Thoracic aorta (tissue), 2 donors: ENCODE measurements at places on chromosomes 4 and X.

DNA sequence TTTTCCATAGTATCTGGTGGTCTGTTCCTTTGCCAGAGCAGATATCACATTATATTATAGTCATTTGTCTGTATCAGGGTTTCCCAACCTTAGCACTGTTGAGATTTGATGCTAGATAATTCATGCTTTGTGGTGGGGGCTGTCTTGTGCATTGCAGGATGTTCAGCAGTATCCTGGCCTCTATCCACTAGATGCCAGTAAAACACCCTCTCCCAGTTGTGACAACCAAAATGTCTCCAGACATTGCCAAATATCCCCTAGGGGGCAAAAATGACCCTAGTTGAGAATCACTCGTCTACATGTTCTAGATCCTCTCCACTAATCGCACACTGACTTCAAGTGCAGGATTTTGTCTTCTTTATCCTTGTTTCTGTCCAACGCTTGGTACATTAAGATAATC lies 160.8 kb downstream of the FANCB start:
- no peak for DNase-seq

DNA sequence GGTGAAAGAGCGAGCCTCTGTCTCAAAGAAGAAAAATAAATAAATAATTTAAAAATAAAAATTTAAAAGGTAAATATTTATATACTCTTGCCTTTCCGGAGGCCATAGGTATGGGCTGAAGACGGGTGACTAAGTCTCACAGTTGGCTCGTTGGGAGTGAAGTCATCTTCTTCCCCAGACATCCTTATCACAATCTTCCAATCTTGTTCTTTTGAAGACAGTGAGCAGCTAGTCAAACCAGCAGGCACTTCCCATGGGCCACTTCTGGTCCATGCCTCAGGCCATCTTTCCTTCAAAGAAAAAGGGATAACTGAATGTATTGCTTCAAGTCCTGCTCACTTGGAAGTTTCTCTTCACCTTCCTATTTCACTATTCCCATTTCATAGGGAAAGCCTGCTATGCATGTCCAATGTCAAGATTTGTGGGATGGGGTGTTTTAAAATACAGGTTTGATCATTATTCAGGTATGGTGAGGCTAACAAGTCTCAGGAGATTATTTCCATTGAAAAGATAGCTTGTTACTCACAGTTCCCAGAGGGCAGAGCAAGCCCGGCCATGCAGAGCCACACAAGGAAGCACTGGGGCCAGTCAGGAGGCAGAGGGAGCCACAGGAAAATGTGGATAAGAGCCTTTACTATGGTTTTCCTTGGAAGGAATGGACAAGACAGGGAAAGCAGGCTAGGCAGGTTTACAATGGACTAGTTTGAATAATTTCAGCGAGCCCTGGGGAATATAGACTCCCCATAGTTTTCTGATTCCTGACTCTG lies 33.3 kb upstream of the VCX2 start:
- DNase-seq = no peak

GRCh38 chrX:114924423-114924822 lies 93.0 kb downstream of the IL13RA2 start:
- DNase-seq = no peak

DNA sequence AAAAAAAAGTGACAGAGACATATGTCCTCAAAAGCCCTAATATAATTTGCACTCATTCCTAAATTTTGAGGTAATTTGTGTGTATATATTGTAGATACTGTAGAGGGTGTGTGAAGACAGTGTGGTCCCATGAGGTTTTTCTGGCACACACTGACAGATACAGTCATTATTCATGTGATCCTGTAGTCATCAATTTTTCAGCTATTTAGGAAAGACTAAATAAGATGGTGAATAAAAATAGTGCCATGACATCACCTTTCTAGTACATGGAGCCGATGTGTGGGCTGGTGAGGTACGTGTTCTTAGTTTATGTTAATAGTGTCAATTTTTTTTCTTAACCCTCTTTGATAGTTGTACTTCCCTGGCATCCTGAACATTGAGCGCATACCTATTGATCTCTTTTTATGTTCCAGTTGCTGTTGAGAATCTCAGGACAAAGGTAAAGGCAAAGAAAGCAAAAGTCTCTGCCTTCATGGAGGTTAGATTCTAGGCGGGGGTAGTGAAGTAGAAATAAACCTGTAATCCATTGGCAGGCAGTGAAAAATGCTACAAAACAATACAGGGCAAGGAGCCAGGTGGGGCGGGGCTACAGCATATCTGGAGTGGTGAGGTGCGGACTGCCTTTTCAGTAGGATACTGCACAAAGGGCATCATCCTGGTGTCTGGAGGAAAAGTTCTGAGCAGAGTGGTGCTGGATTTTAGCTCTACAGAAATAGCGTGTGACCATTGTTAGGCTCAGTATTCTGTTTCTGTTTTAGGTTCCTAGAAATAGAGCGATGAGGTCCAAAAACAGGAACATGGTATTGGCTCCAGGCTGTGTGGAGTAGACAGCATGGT lies 93.8 kb downstream of the ARHGAP10 start:
- no peak for DNase-seq

DNA sequence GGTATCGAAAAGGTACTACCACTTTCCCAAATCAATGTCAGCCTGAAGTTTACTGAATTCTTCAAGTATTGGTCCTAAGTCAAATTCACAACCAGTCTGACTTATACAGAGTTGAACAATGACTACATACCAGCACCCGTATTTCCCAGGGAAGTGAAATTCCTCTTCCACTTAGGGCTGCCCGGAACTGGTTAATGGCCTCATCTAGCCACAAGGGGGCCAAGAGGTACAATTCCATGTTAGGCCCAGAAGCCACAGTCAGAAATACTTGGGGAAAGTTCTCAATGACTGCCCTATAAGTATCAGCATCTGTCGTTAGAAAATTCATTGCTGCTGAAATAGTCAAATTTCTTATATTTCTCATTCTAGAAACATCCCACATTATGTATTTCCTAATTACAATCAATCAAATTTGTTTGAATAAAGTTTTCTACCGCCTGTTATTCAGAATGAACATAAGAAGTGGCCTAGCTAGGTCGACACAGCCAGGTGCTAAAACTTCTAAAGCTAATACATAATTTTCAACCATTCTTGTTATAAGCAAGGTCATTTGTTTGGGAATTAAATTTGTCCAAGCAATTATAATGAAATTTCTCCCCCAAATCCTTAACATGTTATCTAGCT lies 5.6 kb upstream of the PCDH7 start:
- DNase-seq = no peak

- no peak for DNase-seq
Measured at GRCh38 chr4:158208963-158209640, 1.2 kb upstream of the TMEM144 start.

DNA sequence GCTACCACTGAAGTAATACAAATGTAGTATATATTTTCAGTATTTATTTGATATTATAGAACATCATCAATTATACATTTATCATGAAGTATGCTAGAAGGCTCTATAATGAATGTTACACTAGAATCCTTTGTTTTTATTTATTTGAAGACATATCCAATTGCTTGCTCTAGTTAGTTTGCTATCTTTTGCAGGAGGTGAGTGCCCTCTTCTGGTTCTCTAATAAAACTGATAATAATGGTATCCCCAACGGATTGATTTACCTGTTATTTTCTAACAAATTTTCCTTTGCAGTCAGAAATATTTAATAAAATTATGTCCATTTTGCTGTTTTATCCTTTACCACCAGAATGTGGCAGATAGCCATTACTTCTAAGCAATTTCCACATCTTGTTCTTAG lies 274.3 kb upstream of the TACR3 start:
- DNase-seq = no peak

- no peak for DNase-seq
Measured at GRCh38 chr4:1477045-1477840, 71.0 kb upstream of the NKX1-1 start.

GRCh38 chr4:686413-687040 lies 2.4 kb downstream of the SLC49A3 start:
- DNase-seq = no peak

- DNase-seq = no peak
Measured at GRCh38 chr4:127138586-127138985, 494.2 kb upstream of the INTU start.

GRCh38 chrX:102950908-102951866 lies 14.1 kb downstream of the RAB40AL start:
- DNase-seq = no peak
